ENCODE measurements at places on chromosomes 5 and 9.

- no peak for DNase-seq
Measured at GRCh38 chr5:1268056-1268455, 26.8 kb downstream of the TERT start.

DNA sequence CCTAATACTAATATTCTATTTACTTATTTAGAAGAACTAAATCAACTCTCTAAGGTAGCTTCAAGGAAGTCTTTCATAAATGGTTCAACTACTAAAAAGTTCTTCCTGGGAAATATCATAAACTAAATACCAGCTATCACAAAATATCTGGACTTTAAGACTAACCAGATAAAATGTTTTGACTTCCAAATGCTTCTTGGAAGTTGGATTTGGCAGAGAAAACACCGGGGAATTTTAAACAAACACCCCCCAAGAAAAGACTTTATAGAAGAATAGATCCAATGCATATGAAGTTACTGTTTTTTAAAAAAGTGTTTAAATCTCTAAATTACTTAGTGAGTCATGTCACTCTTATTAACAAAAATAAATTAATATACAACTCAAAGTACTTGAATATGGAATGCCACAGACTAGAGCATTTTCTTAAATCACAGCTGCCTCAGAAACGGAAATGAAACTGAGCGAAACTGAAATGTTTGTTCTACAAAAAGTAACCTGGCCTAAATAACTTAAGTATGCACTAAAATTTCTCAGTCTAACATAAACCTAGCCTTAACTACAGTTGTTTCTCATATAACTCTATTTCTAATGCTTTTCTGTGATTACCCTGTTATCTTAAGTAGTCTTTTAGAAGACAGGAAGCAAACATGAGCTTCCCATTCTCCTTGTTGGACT, 6.8 kb downstream of the ABCA1 start:
- DNase-seq = no peak

DNA sequence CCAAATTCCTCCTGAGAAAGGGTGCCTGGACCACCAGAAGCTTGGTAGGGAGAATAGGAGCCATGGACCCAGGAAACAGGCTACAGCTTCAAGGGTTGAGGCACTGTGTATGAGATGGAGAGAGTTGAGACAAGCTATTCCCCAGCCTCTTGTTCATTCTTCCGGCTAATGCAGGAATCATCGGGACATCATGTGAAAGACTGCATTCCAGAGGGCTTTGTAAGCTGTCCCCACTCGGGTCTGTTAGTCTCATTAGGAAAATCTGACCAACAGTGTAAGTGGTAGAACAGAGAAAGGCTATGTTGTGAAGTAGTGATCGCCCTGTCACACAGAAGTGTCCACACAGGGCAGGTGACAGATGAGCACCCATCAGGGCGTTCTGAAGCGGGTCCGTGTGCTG, 81.4 kb downstream of the GABBR2 start:
- DNase-seq = no peak

DNA sequence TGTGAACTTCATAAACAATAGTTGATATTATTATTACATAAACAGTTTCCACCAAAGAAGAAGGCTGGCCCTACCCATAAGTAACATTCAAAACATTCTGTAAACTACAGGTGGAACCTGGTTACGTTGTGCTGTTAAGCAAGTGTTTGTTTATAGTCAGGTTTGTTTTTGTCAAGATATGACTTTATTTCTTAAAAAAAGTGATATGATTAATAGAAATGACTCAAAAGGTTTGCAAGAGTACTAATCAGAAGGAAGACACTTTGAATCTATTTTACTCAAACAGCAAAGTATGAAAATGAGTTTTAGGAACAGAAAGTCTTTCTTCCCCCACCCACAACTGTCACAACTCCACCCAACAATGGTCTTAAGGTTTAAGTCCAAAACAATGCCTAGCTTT, 220.8 kb downstream of the PLK2 start:
- no peak for DNase-seq

GRCh38 chr5:36712706-36713105, 106.3 kb downstream of the SLC1A3 start:
- DNase-seq = no peak

GRCh38 chr5:23411200-23411599, 96.2 kb upstream of the PRDM9 start:
- no peak for DNase-seq

DNA sequence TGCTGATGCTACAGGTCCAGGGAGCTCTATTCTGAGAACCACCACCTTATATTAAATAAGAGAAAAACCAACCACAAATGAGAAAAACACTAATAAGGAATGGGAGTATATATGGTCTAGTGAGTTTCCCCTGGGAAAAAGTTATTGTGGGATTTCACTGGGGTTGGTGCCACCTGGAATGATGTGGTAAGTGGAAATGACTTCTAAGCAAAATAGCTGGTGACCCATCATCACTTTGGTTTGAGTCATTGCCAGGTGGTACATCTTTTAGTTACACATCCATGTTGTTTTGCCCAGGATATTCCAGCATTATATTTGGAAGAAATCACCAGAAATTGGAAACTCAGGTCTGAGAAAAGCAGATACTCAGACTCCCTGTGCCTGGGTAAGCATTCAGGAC, 437.3 kb downstream of the DTWD2 start:
- no peak for DNase-seq

DNA sequence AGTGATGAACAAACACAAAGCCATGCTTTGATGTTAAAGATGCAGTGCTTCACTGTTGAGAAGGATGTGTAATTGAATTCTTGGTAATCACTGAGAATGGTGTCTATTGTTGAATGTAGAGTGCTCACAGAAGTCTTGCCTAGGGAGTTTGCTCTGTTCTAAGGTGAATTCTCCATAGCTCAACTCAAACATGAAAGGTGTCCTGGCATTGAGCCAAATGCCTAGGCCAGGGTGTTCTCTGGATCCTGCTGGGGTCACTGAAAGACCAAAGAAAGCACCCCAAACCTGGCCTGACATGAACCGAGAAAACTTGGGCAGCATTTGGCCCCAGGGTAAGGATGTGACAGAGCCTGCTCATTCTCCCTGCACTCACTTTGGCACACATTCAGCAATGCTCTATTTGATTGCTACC, 217.3 kb downstream of the ARL15 start:
- no peak for DNase-seq

GRCh38 chr9:87714819-87715218, 11.1 kb upstream of the CTSL start:
- DNase-seq = no peak

DNA sequence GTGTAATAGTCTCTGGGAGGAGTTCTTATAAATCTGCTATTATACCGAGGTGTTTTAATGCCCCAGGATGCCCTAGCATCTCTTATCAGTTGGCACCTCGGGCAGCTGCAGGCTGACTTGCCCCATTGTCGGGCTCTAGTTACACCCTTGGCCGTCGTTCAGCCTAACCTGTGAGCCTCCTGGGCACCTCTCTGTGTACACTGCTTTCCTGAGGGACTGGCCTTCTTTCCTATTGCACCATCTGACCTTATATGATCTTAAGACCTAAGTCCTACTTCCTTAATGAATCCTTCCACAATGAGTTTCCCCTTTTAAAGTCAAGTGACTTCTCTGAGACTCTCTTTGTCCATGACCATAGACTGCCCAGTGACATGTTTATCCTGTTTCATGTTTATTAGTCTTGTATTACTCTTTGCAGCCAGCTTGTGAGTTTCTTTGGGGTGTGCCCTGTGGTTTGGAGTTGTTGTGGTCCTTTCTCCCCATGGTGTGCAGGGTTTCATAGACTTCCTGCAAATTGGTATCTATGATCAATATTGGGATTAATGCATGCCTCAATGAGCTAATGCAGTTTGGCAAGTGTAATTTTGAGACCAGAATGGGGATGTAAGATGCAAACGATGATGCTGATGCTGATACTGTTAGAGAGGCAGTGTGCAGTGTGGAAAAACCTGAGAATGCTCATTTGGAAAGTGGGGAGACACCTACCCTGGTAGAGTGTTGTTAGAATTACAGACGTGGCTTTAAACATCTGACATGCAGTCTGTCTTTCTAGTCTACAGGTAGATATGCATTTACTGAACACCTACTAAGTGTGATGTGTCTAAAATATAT, 4.9 kb downstream of the DAPK1 start:
- DNase-seq = no peak

- DNase-seq = no peak
Measured at GRCh38 chr9:117017414-117017985, 330.4 kb downstream of the TRIM32 start.

DNA sequence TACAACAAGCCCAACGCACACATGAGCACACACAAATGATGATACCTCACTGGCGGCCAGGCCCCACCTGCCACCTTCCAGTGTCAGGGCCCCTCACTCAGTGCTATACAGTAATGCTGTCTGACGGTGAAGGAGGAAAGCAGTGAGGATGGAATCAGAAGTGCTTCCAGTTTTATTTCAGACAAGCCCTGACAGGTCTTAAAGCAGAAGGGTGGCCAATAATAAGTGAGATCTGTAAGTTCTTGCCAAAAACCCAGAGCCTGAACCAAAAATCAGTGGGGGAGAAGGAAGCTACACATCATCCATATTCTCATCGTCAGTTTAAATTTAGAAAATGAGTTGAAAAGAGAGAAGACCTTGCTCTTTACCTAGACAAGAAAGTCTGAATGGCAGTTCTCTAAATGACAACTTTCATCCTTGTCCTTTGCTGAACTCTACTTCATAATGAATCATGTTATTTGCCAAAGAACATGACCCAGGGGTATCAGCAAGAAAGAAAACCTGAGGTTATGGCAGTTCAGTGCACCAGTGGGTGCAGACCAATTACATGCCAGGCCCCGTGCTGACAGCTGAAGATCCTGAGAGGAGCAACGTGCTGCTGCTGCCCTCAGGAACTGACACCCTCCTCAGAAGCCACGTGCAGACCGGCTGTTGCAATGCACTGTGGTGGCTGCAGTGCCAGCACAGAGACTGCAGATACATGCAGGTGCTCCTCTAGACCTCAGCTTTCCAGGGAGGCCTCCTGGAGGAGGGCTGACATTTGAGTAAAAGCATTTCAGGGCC, 118.7 kb downstream of the DROSHA start:
- no peak for DNase-seq

- no peak for DNase-seq
Measured at GRCh38 chr9:136556166-136556565, 10.3 kb upstream of the NOTCH1 start.

- DNase-seq = peak; percentile 89
Measured at GRCh38 chr9:137149942-137150616, 11.1 kb downstream of the GRIN1 start.

DNA sequence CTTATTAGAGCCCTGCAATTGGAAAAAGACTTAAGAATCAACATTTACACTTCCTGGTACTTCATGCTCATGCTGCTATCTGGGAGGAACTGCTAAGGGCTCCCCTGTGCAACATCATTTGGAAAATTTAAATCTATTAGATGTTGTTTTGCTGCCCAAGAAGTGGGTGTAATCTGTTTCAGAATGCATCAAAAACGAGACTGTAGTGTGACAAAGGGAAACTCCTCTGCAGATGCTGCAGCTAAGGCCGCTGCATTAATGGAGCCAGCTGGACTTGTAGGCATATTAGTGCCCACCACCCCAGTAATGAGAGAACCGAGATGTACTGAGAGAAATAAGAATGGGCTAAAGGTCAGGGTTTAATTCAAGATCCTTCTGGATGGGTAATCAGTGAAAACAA, 11.1 kb upstream of the PAIP1 start:
- DNase-seq = no peak

GRCh38 chr5:143474616-143475015, 71.1 kb upstream of the NR3C1 start:
- no peak for DNase-seq

DNA sequence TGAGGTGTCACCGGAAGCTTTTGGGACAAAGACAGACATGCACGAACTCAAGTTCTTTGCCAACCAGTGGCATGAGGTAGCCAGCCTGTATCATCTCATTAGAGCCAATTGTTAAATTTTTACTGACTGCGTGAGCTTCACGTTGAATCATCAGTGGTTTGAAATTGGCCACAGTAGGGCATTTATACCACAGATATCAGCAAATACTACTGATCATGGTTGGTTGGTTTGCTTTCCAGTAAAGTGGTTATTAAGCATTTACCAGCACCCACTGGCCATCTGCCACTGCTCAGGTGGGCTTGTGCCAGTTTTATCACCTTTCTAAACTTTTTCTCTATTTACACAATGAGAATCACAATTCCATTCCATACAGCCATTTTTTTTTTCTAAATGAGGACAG, 28.4 kb upstream of the SHC3 start:
- no peak for DNase-seq

GRCh38 chr5:16897284-16897704, 38.8 kb downstream of the MYO10 start:
- DNase-seq = no peak

- no peak for DNase-seq
Measured at GRCh38 chr5:90037646-90038045, 371.9 kb downstream of the CETN3 start.

DNA sequence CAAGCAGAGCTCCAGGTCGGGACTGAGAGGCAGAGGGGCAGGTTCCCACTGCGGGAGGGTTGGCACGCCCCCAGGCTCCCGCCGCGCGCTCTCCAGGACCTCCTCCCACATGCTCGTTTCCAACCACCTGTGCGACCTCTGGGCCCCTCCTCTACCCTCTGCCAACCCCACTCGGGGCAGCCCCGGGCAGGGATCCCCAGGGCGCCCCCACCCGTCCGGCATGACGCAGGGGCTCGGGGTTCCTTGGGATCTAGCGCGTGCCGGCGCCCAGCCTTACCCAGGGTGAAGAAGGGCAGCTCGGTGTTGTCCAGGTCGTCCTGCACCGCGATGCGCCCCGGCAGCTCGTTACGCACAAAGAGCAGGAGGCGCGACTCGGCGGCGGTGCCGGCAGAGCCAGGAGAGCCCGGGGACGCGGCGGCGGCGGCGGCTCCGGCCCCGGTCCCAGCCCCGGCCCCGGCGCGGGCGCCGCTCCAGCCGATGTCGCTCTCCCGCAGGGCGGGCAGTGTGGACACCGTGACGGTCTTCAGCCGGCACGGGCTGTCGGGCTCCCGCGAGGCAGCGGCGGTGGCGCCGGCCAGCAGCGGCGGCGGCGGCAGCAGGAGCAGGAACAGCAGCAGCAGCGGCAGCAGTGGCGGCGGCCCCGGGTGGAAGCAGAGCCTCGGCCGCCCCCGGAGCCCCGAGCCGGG, 494 bp downstream of the ASTN2 start:
- DNase-seq = peak; percentile 13

DNA sequence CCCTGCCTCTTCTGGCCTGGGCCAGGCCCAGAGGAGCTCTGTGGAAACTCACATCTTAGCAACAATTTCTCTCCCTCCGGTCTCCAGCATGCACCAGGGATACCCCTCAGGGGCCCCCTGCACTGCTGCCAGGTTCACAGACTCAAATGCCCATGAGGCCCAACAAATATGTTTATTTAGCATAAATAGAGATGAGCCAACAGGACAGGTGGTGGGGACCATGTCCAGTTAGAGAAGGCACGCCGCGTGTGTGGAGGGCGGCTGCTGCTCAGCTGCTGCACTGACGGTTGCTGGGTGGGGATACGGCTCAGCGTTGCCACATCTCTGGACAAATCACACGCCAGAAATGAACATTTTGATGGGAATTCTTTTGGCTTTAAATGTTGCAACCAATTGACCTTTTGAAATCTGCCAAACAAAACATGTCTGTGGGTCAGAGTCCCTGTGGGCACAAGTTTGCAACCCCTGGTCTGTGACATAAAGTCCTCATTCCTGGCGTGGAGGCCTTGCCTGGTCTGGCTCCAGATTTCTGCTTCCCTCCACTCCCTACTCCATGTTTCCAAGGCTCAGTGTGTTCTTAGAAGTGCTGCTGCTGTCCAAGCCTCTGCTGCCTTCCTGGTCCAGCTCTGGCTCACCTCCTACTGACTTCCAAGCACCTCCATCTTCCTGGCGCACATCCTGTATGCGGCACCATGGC, 88.9 kb downstream of the AMBP start:
- DNase-seq = no peak

- no peak for DNase-seq
Measured at GRCh38 chr9:126147936-126148870, 178.4 kb upstream of the MVB12B start.

- DNase-seq = no peak
Measured at GRCh38 chr5:21603796-21604195, 1249.3 kb downstream of the CDH12 start.

Data from GM10248 (cell line).